Stimulated activated CD4-positive, alpha-beta T cell treated with anti-CD3 and anti-CD28 coated beads, Interleukin-12 subunit alpha, Interleukin-12 subunit beta, amount 100 ng/mL, for 4 hours (primary cell): ENCODE measurements at places on chromosomes 7 and 10.

- DNase-seq, result no peak
Measured at GRCh38 chr7:94658826-94659225, 2.9 kb upstream of the SGCE start.

GRCh38 chr7:3246127-3246526 lies 54.9 kb upstream of the SDK1 start:
- no peak for DNase-seq

- no peak for DNase-seq
Measured at GRCh38 chr7:5457245-5457735, 33.7 kb upstream of the TNRC18 start.

- no peak for DNase-seq
Measured at GRCh38 chr10:10886861-10887531, 130.7 kb upstream of the CELF2 start.

GRCh38 chr7:96931891-96932290 lies 73.5 kb upstream of the DLX6 start:
- no peak for DNase-seq

- no peak for DNase-seq
Measured at GRCh38 chr10:38027986-38028385, 17.5 kb downstream of the ZNF33A start.
